Hematopoietic multipotent progenitor cell treated with erythropoietin and hydrocortisone succinate and interleukin-3 and kit ligand, for 4 days (in vitro differentiated cells): ENCODE measurements at places on chromosomes 6 and 20.

DNA sequence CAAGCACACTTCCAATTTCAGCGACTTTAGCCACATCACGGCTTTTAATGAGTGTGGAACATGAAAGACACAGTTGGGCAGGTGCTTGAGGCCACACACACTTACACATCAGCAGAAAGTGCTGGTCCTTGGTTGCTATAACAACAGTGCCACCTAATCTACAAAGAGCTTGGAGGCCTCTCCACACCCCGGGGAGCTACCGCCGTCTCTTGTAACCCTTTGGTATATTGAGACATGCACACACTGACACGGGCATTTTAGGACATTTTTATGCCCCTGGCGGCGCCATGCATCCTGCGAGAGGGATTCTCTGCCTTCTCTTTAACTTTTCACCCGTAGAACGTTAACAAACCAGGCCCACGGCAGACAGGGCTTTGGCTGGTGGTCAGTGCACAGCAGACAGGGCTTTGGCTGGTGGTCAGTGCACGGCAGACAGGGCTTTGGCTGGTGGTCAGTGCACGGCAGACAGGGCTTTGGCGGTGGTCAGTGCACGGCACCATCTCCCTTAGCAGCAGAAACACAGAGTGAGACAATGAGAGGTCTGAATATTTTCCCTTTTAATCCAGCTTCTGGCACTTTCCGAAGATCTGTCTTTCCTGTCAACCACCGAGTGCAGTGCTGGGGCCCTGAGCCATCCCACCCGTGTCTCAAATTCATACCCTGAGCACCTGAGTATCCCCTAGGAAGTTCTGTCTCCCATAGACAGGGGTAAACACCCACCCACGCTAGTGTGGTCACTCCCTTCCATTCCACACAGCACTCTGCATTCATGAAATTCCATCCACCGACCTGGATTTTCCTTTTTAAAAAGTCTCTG, 116.6 kb upstream of the RPS6KA2 start:
- no peak for DNase-seq

DNA sequence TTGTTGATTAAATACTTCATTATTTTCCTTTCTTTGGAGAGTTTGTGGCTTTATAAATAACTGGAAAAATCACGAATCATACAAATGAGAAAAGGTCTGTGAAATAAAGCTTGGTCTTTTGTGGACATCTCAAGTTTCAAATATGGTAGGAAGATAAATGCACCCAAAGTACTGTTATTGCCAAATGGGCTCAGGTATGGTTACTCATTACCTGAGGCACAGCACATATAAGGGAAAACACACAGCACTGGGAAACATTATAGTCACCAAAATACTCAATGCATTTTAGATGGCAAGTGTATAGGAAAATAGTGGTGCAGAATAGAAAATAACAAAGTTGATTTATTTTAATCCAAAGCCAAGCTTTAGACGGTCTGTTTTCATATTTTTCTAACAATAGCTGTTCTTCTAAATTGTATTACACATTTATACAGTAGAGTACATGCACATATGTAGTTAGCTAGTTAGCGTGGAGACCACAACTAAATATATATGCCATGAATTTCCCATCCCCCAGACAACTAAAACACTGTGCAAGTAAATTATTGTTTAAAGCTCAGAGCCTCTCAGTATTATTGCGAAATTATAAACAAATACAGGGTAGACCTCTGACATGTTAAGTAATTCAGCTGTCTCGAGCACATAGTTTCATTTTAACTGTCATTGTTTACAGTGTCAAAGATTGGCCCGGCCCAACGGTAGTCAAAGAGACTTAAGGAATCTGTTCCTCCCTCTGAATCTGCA, 336.0 kb downstream of the SYNE1 start:
- no peak for DNase-seq

DNA sequence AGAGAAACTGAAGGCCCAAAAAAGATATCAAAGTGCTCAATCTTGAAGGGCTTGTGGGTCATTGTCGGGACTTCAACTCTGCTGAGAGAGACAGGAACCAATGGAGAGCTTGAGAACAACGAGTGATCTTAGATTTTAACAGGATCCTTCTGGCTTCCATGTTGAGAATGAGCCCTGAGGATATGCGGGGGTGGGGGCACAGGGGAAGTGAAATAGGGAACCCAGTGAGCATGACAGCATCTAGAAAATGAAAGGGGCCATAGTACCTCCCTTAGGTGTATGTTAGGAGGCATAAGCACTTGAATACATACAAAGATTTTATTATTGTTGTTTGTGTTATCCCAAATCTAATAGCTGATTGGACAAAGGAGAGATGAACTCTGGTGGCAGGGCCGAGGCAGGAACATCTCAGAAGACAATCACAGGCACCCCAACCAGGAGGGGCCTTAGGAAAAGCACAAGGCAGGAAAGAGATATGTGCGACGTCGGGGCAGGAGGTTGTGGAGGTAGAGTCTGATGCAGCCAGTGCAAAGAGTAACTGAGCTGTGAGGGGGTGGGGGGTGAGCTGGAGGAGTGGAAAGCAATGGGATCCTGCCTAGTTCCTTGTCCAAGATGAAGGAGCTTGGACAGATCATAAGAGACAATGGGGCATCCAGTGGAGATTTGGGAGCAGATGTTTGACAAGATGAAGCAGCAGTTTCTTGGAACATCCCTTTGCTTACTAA, 10.4 kb downstream of the TGM6 start:
- no peak for DNase-seq

- DNase-seq: no peak
Measured at GRCh38 chr20:54416770-54417169, 58.6 kb upstream of the DOK5 start.

GRCh38 chr6:105424175-105424783, 21.4 kb upstream of the PREP start:
- DNase-seq: peak; percentile 83

GRCh38 chr20:7608250-7608649, 332.0 kb downstream of the HAO1 start:
- peak; percentile 1 for DNase-seq

DNA sequence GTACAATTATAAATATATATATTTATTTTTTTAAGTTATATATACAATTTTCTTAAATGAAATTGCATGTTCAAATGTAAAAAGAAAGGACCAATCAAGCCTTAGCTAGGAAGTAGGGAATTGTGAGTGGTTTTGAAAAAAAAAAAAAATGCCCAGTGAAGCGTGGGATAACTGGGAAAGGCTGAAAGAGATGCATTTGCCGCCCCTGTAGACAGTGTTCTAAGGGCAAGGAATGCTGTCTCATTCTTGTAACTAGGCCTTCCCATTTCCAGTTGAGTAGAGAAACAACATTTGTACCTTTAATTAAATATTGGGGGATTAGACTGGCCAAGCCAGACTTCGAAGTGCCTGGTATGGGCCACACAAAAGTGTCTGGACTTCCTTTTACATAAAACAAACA, 430.1 kb upstream of the SLC35B3 start:
- DNase-seq: no peak

DNA sequence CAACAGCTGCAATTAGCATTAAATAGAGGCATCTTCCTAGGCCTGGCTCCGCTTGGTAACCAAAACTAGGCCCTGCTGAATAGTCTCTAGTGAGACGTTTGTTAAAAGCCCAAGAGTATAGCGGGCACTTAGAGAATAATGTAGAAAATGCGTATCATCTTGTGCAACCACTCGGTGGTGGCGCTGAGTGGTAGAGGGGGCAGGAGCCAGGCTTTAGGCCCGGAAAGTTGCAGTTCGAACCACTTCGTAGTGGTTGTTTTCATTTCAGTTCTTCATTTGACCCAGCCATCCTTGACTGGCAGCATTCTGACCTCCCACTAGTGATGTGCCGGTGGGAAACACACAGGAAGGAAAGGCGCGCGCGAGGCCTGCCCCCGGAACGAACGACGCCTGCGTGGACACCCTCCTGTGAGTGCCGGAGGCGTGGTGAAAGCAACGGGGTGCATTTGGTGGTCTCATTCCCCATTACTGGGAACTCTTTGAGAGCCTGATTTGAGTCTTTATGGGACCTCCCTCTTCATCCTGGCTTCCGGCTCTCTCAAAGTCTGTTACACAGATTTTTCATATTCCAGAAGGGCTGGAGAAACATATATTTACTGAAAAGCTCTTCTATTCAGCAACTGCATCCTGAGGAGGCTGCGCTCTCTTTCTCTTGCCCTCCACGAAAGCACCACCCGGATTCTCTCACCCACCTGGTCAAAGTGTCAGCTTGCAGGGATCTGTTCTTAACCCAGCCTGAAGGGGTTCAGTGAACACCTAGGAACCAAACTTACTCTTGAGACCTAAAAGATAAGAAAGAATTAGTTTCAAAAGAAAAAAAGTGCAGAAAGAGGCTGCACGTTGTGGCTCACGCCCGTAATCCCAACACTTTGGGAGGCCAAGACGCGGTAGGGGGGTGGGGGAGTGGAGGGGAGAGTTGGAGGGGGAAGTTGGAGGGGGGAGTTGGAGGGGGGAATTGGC, 18.2 kb downstream of the GPX5 start:
- peak; percentile 47 for DNase-seq

GRCh38 chr20:24814556-24815195, 134.4 kb upstream of the CST7 start:
- DNase-seq: no peak

DNA sequence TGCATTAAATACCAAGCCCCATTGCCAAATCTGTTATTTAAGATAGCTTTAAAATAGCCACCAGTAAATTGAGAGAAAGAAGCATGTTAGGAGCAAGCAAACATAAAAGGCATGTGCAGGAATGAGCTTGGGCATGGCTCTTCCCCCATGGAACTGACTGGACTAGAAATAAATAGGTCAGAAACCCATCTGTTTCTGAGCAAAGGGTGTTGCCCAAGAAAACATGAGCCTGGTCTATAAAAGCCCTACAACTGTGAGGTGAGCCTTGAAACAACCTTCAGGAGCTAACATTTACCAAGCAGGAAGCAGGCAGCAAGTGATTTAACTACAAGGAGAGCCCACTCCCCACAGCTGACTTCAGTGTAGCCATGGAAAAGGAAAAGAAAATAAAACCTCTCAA, 126.3 kb downstream of the C6orf118 start:
- DNase-seq: no peak

DNA sequence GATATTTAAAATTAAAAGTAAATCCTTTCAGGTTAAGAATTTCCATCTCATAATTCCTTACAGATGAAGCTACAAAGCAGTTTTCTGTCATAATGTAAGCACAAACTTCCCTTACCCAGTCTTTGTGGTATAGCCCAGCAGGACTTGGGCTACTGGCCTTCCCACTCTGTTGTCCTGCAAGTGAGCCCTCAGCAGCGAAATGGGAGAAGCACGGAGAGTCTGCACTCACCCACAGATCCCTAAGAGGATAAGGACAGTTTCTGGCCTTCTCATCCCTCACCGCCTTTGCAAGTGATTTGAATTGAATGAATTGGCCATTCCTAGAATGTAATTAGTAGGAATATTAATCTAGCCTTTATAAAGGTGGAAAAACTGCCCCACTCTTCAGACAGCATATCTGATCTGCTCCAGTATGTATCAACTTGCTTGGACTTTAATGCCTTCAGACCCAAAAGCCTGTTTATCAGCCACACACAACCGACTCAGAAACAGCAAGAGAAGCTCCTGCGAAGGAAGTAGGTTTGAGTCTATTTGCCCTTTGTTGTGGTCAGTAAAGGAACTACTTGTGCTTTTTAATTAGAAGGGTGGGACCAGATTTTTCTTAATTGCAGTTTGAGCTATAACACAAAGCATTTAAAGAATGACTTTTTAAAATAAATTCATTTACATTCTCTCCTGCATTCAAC, 29.9 kb upstream of the PRDM1 start:
- peak; percentile 4 for DNase-seq

- no peak for DNase-seq
Measured at GRCh38 chr6:51299621-51300380, 481.1 kb downstream of the TFAP2B start.

GRCh38 chr6:68094070-68094469, 541.0 kb upstream of the ADGRB3 start:
- DNase-seq: no peak

GRCh38 chr20:14375416-14375985, 38.1 kb upstream of the FLRT3 start:
- no peak for DNase-seq

- DNase-seq: no peak
Measured at GRCh38 chr6:40399888-40400457, 187.2 kb downstream of the LRFN2 start.

DNA sequence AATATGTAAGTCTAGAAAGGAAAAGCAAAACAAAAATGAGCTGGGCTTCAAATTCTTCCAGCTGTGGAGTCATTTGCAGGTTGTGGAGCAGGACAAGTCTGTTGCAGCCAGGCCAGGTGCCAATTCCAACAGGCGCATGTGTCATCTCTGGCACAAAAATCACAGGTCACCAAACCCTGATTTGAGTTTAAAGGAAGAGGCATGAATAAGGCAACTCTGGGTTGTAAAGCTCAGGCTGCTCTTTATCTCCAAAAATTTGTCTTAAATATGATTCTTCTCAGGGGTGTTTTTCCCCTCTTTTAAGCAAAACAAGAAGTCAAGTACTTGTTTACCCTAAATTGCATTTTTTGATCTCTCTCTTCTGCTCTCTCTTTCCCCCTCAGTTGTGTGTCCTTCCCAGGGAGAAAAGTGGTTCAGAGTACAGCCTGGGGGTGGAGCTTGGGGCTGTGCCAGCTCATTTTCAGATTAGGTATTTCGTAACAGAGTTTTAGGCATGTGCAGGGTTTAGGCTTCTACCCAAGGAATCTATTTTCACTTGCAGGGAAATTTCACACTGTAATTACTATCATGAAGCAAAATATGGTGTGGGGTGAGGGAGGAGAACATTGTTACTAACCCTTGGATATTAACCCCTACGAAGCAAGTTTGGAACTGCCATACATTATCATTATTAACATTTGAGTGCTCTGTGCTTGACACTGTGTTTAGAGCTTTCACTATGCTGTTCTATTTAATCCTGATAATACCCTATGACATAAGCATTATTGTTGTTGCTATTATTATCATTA, 8.3 kb upstream of the NCOA3 start:
- DNase-seq: peak; percentile 83
